Caki2 (cell line): ENCODE measurements at places on chromosomes 7 and 10. TPM values are rescaled to one million over a fixed set of nuclear protein-coding genes. Genes with fewer than 3 reads are reported as not detected.

Gene PKD2L1
- total RNA-seq, result not detected in 2 replicates

Gene CPA2
- total RNA-seq, result not detected in 2 replicates

Gene HKDC1
- 52.3 and 68.0 TPM in 2 replicates for total RNA-seq

Gene CLIP2
- total RNA-seq, result 20.5 and 35.9 TPM in 2 replicates

Gene ADARB2
- 0.14 TPM in 1 of 2 replicates, not detected in the other for total RNA-seq

Gene SEMA3E
- 0.34 and 2.1 TPM in 2 replicates for total RNA-seq

Gene CDK1
- 148 and 152 TPM in 2 replicates for total RNA-seq
